AG10803 (cell line): ENCODE measurements at places on chromosomes 7 and 10.

GRCh38 chr10:24383681-24384106 lies 174.8 kb downstream of the KIAA1217 start:
- DNase-seq: peak; percentile 91

DNA sequence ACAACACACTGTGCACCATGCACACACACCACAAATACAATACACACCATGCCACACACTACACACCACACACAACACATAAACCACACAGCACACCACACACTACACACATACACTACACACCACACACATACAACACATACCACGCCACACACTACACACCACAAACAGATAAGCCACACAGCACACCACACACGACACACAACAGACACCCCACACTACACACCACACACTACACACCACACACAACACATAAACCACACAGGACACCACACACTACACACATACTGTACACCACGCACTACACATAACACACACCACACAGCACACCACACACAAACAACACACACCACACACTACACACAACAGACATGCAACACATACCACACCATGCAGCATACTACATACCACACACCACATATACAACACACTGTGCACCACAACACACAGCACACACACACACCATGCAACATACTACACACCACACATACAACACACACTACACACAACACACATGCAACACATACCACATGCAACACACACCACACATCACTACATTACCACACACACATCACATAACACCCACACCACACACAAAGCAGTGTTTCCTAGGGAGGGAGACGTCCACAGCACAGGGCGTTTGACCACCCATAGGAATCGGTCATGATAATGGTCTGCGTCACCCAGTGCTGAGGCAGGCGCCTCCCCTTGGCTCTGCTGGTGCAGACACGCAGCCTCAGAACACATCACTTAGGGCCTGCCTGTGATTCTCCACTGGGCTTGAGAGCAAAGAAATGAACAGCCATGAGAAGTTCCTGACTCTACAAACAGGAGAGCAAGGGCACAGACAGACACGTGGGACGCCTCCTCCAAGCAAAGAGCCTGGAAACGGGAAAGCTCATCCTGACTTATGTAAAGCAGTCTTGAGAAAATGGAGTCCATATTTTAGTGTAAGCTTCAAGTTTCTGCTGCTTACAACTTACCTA lies 458.3 kb downstream of the PTPRN2 start:
- DNase-seq: no peak

DNA sequence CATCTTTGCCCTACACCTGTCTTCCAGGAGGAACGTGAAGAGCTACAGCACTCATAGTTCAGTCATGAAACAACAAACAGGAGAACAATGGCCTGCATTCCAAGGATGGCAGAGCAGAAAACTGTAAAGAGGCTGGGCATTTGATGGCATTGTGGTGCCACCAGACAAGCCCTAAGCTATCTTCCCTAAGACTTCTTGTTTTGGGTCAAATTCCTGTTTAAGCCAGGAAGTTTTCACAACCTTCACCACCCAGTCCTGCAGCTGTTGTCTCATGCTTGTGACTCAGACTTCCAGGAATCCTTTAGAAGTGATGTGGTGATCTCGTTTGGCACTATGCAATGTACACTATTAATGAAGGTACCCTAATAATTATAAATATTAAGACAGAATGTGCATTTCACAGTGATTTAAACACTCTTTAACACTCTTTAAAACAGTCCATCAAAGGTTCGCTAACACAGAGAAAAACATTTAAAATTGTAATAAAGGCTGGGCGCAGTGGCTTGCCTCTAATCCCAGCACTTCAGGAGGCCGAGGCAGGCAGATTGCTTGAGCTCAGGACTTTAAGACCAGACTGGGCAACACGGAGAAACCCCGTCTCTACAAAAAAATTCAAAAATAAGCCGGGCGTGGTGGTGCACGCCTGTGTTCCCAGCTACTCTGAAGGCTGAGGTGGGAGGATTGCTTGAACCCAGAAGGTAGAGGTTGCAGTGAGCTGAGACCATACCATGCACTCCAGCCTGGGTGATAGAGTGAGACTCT lies 2.7 kb upstream of the HERPUD2 start:
- DNase-seq: peak; percentile 69

DNA sequence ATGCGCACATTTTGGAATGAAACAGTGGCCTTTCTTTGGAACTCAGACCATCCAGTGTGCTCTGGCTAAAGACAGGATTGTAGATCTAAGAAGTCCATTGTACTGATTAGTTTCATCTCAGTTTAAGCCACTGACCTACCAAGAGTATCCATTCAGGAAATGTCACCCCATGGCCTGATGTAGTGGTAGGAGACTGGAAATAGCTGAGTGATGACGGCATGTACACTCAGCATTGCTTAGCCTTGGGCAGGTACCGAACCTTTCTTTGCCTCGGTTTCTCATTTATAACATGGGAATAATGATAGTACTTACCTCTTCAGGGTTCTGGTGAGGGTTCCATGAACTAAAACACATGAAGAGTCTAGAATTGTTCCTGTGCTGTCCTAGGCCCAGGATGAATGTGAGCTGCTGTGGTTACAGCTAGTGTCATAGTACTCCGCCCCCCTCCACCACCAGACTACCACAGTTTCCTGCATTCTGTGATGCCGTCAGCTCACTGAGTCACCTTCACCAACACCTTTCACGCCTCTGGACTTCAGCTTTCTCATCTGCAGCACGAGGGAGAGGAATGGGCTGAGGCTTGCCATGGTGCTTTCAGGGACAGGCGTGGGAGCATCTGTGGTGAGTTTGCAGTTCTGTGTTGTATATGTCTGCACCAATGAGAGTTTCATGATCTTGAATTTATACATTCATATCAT lies 484.0 kb upstream of the GALNT17 start:
- DNase-seq: peak; percentile 59

- DNase-seq: no peak
Measured at GRCh38 chr10:116470071-116470470, 42.4 kb downstream of the PNLIPRP3 start.

GRCh38 chr10:45308707-45309106 lies 6.7 kb downstream of the OR13A1 start:
- no peak for DNase-seq

- DNase-seq: no peak
Measured at GRCh38 chr7:46774515-46774914, 807.4 kb downstream of the TNS3 start.

DNA sequence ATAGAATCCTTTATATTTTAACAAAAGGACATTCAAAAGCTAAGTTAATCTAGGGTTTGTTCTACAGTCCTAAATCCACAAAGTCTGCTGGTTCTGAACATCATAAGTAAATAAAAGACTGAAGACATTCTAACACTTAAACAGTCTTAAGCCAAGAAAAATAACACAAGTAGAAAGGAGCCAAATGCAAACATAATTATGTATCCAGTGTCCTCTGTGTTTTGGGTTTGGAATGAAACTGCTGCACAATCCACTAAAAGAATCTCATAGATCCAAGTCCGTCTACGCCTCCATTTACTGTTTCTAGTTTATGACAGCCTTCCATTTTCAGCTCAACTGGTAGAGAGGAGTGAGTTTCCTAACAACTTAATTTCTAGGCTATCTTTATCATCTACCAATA lies 623.6 kb upstream of the FZD8 start:
- no peak for DNase-seq
